ENCODE measurements at places on chromosomes 5 and 9.
A peak's percentile ranks its signal among the peaks of the same experiment; 100 is the strongest.

GRCh38 chr9:6382681-6383080 is 30.3 kb upstream of the UHRF2 start:
- DNase-seq, result no peak

DNA sequence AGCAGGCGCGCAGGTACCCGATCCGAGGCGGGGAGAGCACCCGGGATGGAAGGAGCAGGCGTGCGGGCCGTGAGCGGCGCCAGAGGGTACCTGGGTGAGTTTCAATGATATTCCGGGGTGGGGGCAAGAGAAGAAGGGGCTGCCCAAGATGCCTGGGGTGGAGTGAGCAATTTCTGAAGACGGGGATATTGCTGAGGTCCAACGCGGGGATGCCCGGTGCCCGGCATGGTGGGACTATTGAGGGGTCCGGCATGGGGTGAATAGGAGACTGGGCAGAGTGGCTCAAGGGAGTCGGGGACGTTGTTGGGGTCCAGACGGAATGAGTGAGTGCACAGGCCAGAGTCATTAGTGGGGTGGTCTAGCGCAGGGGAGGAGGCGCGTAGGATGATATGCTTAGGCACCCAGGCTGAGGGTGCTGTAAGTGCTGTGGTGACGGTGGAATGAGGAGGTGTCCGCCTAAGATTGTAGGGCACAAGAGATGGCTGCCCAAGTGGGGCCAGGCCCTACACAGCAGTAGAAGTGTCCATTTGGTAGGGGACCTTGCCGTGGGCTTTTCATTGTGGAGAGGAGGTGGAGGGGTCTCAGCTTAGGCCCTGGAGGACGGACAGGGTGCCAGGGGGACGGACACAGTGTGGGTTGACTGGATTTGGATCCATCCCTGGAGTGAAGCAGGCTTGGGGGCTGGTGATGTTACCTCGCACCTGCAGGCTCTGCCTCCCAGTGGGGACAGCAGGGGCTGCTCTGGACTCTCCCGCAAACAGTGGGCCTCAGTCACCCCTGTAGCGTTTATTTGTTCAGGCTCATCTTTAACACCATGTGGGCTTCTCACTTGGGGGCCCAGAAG is 719 bp downstream of the MIGA2 start:
- DNase-seq, result peak; percentile 34

- no peak for DNase-seq
Measured at GRCh38 chr9:92760070-92760469, 4.6 kb downstream of the BICD2 start.

- no peak for DNase-seq
Measured at GRCh38 chr5:2148312-2149194, 265.8 kb upstream of the IRX4 start.

DNA sequence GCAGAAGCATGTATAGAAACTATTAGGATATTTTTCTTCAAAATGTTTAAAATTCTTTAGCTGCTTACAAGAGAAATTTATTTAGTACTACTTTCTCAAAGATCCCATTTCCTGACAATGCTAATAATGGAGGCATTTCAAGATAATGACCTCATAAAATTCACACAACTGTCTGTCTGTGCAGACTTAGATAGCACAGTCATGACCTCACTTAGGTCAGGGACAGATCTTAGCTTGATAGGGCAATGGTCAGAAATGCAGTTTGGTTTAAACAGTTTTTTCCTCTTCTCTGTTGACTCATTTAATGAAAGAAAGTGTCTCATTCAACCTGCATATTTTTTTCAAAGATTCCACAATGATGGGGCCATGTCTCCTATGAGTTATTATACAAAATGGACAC is 128.4 kb downstream of the GRIA1 start:
- no peak for DNase-seq

- DNase-seq, result peak; percentile 66
Measured at GRCh38 chr9:98795970-98796363, 388 bp downstream of the ANKS6 start.

DNA sequence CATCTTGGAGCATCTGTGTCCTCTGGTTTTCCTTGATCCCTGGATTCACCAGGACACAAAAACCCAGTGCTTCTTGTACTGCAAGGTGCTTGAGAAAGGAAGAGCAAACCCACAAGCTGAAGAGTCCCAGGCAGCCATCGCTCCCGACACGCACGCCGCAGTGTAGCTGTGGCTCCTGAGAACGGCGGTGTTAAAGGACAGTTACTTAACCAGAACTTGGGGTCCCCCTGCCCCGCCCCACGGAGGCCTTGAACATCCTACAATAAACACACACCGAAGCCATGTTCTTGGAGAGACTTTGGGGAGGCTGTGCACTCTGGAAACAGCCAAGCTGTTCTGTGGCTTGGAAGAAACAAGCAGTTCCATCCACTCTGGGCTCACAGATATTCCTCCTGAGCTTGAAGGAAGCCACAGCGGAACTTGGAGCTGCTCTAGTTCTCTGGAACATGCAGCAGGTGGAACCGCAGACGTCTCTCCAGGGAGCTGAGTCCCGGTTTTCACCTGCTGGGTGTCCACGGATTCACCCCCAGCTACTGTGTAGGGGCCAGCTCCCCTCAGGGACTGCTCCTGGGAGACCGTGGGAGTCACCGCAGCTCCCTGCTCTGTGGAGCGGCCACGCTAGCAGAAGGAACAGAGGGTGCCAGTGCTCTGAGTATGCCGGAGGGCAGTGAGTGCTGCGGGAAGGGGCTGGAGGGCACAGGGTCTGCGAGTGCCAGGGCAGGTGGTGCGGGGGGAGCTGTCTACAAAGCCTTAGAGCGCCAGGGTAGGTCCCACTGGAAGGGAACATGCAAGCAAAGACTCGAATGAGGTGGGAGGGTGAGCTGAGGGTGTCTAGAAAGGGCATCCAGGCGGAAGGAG is 107.3 kb downstream of the ADAMTS2 start:
- DNase-seq, result no peak

- DNase-seq, result no peak
Measured at GRCh38 chr5:171961117-171961516, 45.3 kb downstream of the FBXW11 start.

DNA sequence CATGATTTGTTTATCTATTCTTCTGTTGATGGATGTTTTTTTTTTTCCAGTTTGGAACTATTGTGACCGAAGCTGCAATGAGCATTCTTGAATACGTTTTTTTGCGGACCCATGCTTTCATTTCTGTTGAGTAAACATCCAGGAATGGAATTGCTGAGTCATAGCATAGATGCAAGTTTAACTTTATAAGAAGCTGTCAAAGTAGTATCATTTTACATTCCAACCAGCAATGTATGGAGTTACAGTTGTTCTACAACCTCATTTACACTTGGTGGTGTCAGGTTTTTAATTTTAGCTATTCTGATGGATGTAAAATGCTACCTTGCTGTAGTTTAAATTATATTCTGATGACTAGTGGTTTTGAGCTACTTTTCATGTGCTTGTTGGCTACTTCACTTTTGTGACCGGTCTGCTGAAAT is 49.0 kb downstream of the NPR3 start:
- DNase-seq, result peak; percentile 20

- DNase-seq, result no peak
Measured at GRCh38 chr9:122949696-122950095, 8.9 kb downstream of the RABGAP1 start.

GRCh38 chr5:38541174-38541725 is 15.2 kb downstream of the LIFR start:
- DNase-seq, result no peak

GRCh38 chr5:124404796-124405195 is 341.6 kb downstream of the ZNF608 start:
- DNase-seq, result no peak

DNA sequence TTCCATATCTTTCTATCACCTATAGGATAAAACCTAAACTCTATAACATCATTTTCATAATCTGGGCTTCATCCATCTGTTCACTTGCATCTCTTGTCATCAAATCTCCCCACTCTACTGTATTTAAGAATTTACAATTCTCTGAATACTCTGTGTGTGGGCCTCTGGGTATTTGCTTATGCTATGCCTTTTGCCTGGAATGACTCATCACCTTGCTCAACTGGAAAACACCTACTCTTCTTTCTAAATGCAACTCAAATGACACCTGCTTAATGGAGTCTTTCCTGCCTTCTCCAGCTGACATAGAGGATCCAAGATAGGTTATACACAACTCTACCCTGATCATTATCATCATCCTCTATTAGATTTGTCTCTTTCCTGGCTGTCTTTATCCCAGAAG is 421.7 kb downstream of the SPATA31D1 start:
- DNase-seq, result peak; percentile 57

DNA sequence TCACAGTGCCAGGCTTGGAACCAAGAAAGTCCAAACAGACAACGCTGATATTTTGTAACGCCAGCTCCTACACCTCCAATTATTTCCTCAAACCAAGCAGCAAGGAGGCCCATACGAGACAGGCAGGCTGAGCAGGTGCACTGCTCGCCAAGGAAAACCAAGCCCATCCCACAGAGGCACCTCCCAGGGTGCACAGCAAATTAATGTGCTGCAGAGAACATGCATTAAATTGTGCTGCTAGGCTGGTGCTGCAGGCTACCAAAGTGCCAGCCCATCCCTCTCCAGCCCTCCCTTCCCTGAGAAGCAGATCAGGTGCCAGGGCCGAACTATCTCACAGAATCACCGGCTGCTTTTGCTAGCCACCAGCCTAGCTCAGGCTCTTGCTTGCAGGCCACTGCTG is 137.8 kb downstream of the PAX5 start:
- DNase-seq, result no peak

GRCh38 chr9:1982074-1982473 is 33.1 kb upstream of the SMARCA2 start:
- no peak for DNase-seq

DNA sequence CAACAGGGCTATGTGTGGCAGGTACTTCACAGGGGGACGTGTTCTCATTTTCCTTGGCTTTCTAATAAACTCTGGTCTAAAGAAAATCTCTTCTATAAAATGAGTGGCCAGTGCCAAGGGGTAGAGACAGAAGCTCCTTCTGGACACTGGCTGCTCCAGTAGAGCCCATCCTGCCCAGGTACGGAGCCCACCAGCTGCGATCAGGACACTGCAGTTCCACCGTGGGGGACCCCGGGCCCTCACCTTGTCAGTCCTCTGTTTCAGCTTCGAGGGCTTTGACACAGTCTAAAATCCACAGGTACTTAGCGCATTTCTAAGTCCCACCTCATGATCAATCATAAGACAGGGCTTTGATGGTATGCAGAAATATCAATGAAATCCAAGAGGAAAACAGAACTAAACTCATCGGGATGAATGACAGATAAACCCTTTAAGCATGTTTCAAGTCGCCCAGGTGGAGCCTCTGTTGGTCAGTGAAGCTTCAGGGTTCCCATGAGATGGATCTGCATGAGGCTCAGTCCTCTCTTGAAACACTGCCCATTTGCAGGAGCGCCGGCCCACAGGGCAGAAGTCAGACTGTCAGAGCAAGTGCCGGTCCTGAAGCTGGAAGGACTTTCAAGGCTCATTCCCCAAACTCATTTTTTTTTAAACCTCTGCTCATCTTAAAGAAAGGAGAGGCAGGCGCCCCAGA is 20.3 kb upstream of the TERT start:
- DNase-seq, result no peak

- no peak for DNase-seq
Measured at GRCh38 chr5:135178476-135179155, 144.6 kb upstream of the PITX1 start.

- DNase-seq, result no peak
Measured at GRCh38 chr5:173745557-173745956, 129.1 kb upstream of the BOD1 start.

DNA sequence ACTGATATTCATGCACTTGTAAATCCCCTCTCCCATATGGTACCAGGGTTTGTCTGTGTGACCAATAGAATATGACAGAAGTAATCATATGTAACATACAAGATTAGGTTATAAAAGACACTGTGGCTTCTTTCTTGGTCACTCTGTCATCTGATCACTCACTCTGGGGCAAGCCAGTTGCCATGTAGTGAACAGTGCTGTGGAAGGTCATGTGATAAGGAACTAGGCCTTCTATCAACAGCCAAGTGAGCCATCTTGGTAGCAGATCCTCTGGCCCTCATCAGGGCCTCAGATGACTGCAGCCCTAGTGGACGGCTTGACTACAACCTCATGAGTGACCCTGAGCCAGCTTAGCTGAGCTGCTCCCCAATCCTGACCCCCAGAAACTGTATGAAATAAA is 30.0 kb upstream of the MATR3 start:
- no peak for DNase-seq

DNA sequence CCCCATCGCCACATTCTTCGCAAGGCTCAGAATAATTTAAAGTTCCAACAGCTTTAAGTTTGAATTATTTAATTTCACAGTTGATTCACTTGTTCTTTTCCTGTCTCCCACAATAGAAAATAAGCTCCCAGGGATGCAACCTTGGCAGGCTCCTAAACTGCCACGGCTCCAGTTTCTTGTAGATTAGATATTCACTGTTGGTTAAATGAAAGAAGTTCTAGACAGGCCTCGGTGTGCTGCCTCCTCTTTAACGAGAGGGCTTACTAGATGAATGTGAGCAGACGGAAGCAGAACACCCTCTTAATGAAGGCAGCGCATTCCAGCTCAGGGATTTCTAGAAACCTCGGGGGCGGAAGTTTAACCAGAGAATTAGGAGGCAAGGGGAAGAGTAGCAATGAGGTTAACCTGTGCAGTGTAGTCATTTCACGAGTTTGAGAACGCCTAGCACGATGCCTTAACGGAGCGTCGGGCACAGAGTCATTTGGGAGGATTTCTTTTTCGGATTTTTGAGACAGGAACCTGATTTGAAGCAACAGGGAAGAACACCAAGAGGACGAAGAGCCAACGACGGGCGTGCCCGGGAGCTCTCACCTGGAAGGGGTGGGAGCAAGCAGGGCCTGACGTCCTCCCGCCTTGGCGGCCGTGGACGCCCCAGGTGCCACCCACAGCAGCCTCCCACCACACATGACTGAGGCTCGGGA is 637 bp upstream of the SMC5 start:
- peak; percentile 67 for DNase-seq

DNA sequence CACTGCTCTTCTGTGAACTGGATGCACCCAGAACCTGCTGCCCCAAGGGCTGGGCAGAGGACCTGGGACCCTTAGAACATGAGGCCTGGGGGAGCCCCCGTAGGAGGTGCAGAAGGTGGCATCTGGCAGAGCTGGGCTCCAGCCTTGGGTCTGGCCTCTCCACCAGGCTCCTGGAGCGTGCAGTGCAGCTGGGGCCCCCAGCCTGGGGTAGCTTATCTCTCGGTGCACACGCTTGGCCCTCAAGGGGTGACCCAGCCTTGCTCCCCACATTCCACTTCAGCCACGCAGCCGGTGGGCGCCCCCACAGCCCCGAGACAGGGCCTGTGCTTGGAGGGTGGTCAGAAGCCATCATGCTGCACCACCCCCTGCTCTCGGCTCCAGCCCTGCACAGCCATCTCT is 5.6 kb upstream of the NR5A1 start:
- no peak for DNase-seq
